ENCODE measurements at places on chromosomes 3 and 15.

GRCh38 chr3:73245459-73245858 is 184.0 kb downstream of the EBLN2 start:
- DNase-seq: no peak

DNA sequence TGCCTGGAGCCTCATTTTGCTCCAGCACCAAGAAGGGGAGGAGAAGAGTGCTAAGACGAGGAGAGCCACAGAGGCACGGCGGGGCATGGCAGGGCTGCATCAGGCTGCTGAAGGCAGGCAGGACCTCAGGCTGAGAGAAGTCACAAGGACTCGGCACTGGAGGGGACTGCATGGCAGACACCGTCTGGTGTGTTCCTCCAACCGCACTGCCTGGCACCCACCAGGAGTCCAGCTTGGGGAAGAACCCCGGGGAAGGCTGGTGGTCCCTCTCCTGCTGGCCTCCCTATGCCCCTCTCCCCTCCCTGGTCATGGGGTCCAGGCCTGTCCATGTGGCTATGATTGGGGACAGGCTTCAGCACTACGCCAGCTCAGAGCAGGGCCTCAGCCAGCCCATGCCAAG is 153.2 kb upstream of the MEF2A start:
- no peak for DNase-seq

DNA sequence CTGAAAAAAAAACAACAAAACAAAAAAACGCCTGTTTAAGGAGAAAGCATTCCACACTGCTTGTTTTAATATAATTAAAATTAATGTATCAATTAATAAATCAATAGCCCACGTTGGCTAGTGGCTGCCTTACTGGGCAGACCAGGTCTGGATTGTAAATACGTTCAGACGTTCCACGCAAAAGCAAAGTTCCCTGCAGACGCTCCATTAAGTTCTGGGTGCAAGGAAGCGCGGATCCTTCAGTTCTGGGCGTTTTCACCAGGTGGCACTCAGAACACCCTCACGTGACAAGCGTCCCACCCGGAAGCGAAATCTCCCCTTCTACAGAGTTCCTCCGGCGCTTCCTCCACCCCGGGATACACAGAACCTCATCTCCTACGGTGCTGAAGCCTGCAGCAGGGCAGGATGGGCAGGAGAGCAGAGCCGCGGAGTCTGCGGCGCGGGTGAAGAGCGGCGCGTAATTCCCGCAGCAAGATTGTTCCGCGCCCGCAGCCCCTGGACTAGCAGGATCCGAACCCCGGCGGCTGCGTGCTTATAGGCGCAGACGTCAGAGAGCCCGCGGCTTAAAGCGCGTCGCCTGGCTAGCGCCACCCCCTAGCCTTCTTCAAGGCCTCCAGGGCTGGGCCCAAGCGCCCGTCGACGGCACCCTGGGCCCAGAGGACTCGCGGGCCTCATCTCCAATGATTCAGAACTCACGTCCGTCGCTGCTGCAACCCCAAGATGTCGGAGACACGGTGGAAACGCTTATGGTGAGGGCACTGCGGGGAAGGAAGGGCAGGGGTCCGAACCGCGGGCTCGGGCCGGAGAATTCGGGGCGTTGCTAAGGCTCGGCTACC is at the start of gene SLC25A38:
SLC25A38 (plus strand) TSS at position 326 of the 836 bp plus-strand sequence; CDS start at position 681, 355 bp downstream.
- peak; percentile 63 for DNase-seq

DNA sequence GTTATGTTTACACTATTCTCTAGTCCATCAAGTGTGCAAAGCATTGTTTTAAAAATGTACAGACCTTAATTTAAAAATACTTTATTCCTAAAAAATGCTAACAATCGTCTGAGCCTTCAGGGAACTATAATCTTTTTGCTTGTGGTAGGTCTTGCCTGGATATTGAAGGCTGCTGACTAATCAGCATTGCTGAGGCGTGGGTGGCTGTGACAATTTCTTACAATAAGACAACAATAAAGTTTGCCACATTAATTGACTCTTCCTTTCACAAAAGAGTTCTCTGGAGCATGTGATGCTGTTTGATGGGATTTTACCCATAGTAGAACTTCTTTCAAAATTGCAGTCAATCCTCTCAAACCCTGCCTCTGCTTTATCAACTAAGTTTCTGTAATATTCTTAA is 384.0 kb upstream of the TGFBR2 start:
- no peak for DNase-seq

DNA sequence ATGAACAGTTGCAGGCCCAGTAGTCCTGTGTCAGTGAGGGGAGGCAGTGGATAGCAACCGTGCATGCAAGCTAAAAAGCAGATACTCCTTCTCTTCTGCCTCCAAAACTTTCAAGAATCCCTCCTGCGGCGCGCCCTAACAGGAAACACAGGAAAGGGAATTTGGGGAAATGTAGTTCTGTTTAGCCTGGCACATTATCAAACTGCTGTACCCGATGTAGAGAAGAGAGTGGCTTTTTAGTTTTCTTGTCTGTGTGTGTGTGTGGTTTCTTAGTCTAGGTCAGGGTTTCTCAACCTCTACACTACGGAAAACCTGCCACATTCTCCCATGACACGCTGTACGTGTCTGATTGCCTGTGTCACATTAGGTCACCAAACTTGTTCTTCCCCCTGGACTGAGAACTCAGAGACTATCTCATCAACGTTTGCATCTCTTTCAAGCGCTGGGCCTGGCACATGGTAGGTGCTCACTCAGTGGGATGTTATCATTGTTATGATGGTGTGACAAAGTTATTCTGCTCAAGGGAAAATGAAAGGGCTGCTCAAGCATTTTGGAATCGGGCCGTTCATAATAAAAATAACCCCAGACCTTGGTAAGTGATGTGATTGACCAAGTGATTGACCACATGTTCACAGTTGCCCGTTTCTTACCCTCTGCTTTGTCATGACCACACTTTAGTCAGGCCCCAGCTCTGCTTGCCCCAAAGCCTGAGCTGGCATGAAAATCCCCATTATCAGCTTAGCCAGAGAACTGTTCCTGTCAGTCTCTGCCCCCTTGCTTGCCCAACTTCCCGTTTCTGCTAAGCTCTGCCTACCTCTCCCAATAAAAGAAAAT is 33.2 kb downstream of the TM4SF4 start:
- no peak for DNase-seq

DNA sequence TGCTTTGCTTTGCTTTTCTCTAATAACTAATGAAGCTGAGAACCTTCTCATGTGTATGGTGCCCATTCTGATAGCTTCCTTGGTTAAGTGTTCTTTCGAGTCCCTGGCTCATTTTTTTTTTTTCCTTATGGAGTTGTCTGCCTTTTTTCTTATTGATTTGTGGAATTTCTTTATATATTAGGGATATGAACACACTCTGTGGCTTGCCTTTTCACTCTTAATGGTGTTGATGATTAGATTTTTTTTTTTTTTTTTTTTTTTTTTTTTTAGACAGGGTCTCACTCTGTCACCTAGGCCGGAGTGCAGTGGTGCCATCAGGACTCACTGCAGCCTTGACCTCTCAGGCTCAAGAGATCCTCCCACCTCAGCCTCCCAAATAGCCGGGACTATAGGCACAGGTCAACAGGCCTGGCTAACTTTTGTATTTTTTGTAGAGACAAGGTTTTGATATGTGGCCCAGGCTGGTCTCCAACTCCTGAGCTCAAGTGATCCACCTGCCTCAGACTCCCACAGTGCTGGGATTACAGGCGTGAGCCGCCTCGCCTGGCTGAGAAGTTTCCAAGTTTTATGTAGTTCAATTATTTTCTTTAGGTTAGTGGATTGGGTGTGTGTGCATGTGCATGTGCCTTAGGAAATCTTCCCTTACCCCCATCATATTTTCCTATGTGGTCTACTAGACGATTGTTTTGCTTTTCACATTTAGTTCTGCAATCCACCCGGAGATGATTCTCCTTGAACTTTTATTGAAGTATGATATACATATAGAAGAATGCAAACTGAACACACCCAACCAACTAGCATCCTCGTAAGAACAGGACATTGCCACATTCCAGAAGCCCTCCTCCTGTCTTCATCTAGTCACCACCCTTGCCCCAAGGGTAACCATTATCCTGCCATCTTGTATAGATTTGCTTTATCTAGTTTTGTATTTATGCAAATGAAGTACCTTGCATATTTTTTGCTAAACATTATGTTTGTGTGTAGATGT is 1.7 kb upstream of the SNRPA1 start:
- DNase-seq: no peak

DNA sequence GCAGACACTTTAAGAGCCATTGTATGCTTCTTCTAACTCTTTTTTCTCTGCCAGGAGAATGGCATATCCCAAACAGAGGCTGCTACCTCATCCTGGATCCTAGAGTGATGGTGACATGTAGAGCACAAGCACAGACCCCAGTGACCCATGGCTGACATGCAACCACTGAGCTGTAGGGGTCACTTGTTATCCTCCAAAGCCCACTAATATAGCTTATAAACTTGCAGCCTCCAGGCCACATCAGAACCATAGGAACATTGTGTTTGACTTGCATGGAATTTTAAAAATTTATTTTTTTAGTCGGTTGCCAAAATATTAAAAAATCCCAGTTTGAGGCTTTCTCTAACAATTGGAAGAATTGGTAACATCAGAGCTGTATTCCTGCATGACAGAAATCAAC is 283.0 kb upstream of the WNT5A start:
- no peak for DNase-seq

DNA sequence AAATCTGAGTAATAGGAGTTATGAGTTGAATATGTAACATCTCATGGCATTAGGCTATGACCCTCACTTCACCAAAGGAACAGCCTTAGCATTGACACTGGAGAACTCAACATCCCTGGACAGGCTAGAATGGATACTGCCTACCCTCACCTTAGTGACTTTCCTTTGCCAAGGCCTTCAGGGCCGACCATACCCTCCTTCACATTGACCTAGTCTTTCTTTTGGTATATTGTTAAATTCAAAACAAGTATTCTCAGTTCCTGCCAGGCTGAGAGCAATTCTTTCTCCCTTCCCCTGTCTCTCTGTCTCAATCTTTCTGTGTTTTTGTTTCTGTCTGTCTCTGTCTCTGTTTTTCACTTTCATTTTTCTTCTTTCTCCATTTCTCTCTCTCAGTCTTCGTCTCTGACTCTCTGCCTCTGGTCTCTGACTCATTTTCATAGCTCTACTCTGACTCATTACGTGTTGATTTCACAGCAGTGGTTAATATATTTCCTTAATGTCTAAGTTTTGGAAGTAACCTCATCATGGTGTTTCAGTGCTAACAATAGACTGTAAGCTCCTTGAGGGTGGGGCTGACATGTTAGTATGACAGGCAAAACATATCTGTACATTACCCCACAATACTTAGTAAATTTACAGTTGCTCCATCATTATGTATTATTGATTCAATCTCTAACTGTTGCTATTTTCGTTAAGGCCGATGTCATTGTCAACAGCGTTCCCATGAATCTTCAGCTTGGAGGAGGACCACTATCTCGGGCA is 32.5 kb downstream of the PARP15 start:
- no peak for DNase-seq

DNA sequence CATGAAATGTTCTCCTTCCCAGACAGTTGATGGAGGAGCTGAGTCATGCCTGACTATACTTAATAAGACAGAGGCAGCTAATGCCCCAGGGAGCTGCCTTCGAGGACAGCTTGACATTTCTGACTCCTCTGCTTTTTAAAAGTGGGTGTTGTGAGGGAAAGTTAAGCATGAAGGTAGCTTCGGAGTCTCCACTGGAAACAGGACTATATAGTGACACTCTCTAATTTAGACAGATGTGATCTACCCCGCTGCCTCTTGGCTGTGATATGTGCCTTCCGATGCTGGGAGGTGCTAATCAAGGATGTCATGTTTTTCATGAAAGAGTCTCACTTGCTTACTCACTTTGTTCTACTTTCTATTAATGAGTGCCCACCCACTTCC is 72.7 kb downstream of the IL1RAP start:
- no peak for DNase-seq

DNA sequence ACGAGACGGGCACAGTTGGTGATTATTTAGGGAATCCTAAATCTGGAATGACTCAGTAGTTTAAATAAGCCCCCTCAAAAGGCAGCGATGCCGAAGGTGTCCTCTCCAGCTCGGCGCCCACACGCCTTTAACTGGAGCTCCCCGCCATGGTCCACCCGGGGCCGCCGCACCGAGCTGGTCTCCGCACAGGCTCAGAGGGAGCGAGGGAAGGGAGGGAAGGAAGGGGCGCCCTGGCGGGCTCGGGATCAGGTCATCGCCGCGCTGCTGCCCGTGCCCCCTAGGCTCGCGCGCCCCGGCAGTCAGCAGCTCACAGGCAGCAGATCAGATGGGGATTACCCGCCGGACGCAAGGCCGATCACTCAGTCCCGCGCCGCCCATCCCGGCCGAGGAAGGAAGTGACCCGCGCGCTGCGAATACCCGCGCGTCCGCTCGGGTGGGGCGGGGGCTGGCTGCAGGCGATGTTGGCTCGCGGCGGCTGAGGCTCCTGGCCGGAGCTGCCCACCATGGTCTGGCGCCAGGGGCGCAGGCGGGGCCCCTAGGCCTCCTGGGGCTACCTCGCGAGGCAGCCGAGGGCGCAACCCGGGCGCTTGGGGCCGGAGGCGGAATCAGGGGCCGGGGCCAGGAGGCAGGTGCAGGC is 318.0 kb downstream of the FGF12 start:
- DNase-seq: no peak

DNA sequence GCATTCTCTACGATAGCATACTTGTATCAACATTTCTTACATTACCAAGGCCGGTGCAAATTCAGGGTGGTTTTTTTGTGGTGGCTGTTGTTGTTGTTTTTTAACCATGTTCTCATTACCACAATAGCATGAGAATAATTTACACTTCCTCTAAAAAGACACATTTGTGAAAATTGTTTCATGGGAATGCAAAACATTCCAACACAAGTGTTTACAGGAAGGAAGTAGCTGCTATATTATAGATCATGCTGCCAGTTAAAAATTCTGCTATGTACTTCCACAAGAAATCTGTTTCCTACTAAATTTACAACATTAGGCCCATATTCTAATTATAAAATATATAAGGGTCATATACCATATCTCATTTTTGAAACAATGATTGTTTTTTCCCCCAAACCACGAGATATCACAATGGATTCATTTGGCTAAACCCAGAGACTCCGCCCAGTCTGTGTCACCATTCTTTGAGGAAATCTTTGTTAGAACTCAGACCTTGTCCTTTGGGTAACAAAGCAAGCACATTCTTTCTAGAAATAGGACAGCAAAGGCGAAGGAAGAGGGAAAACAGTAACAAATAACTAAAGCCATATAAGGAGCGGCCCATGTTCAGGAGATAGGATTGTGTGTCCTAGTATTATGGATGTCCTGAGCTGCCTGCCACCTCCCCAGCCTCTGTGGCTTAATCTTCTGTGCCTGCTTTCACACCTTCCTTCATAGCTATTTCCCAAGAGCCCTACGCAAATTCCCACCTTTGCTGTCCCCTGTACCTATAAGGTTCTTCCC is 60.1 kb downstream of the UACA start:
- no peak for DNase-seq

DNA sequence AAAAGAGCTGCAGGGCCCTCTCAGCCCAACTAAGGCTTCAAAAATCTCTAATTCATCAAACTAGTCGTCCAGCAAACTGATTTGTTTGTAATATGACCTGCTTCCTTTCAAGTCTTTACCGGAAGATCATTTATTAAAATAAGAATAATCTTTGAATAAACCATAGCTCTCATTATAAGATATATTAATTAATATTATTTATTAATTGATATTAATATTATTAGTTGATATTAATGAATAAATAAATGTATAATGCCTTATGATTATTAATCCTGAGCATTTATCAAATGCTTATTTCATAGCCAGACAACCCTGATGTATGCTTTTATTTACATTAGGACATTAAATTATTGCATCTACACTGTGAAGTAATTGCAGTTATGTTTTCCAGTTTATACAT is 550.7 kb upstream of the ALCAM start:
- DNase-seq: no peak

All from activated T-helper 1 cell treated with Interleukin-2 at 50 U/mL for 16 hours (primary cell).